Stimulated activated CD4-positive, alpha-beta T cell treated with anti-CD3 and anti-CD28 coated beads, Interleukin-4, amount 100 ng/mL, for 48 hours (primary cell): ENCODE measurements at places on chromosomes 1 and 21.
A peak's percentile ranks its signal among the peaks of the same experiment; 100 is the strongest.

- DNase-seq, result no peak
These were observed 474.0 kb downstream of the LTN1 start for GRCh38 chr21:28518630-28519029.

DNA sequence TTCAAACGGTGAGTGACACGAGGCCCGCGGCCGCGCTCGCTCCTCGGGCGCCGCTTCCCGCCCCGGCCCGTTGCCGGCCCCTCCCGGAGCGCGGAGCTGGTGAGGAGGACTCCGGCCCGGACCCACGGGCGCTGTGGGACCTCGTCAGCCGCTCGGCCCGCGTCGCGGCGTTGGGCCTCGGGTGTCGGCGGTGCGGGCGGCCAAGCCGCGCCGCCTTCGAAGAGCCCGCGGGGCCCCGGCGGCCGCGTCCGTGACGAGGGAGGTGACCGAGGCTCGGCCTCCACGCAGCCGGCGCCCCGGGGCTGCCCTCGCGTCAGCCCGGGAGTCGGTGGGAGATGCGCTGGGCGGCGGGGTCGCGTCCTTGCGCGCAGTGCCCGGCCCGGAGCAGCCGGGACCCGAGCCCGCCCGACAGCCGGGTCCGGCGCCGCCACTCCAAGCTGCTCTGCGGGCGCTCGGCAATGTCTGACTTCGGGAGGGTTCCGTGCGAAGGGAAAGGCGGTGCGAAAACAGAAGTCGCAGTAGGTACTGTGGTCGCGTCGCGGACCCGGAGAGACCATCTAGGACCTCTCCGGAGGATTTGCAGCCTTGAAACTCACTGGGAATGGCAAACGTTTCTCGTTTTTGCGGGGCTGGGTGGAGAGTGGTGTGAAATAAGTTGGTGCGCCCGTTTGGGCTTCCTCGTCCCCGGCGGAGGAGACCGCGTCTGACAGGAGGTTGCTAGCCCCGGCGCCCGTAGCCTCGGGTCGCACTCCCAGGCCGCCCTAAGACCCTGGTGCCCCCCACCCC lies 829 bp downstream of the SPEN start:
- peak; percentile 32 for DNase-seq

GRCh38 chr1:36851595-36851994 lies 182.7 kb downstream of the GRIK3 start:
- no peak for DNase-seq

- DNase-seq, result no peak
These were observed 3.7 kb upstream of the DIPK1A start for GRCh38 chr1:92964998-92965397.

- no peak for DNase-seq
These were observed 37.0 kb downstream of the CCDC185 start for GRCh38 chr1:223430236-223430635.

DNA sequence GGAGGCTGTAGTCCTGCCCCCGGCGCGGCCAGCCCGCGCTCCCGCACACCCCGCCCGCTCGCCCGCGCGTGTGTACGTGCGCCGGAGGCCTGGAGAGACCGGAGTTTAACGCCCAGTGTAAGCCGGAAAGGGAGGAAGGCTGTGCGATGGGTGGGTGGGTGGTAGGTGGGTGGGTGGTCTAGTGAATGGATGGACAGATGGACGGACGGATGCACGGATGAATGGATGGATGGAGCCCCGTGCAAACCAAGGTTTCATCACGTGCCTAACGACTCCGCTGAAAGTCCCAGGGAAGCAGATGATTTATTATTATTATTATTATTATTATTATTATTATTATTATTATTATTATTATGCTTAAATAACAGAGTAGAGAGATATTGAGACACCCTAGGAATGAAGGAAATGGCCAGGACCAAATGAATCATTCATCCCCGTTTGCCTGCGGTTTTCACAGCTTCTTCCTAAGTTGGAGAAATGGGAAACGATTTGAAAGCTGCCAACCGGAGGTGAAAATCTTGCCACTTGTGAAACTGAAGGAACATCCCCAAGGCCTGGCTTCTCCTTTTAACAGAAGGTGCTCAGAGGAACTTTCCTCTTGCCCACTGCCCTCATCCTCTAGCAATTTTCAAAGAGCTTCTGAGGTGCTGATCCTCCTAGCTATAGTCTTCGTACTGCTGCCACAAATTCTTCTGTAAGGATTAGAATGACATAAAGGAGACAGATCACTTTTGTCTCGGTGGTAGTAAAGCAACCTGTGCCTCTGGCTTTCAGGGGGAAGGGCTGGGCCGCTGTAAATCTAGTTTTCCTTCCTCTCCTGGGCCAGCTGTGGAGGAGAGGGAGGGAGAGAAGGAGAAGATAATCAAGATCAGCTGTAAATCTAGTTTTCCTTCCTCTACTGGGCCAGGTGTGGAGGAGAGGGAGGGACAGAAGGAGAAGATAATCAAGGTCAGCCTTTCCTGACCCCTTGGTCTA lies 648 bp upstream of the RGS7 start:
- DNase-seq, result no peak

DNA sequence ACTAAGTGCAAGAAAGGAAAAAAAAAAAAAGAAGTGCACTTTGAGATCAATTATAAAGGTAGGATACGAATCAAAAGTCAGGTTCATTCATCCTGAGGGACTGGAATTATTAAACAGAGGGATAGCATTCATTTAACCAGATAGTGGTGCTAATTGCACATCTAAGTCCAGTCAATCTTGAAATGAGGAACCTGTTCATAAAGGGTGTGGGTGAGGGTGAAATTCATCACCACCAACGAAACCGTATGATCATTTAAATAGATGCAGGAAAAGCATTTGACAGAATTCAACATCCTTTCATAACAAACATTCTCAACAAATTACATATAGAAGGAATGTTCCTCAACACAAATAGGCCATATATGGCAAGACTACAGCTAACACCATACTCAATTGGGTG lies 5.6 kb downstream of the CTSS start:
- DNase-seq, result no peak

GRCh38 chr1:38576241-38576640 lies 283.3 kb downstream of the RRAGC start:
- no peak for DNase-seq

DNA sequence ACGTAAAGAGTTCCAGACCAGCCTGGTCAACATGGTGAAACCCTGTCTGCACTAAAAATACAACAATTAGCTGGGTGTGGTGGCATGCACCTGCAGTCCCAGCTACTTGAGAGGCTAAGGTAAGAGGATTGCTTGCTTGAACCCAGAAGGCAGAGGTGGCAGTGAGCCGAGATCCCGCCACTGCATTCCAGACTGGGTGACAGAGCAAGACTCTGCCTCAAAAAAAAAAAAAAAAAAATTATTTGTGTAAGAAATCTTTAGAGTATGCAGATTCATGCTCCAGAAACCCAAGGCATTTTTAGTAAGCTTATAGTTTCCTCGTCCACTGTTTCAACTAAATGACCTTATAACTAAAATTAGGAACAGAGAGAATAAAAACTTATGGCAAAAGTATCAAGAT lies 51.3 kb downstream of the ABL2 start:
- no peak for DNase-seq

DNA sequence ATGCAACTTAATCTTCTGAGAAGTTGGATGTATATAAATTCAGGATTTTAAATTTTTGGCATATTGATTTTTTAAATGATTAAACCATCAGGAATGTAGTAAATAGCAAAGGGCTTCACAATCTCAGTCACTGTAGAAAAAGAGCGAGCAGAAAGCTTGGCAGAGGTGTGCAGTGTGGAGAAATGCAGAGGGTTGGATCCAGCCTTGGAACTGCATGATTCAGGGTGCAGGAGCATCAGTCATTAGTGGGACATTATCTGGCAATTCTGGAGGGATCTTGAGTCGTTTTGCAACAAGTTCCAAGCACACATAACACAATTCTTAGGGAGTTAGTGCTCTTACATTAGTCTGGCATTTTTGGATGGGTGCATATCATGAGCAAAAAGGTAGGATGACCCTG lies 267.9 kb downstream of the PLA2G4A start:
- no peak for DNase-seq

DNA sequence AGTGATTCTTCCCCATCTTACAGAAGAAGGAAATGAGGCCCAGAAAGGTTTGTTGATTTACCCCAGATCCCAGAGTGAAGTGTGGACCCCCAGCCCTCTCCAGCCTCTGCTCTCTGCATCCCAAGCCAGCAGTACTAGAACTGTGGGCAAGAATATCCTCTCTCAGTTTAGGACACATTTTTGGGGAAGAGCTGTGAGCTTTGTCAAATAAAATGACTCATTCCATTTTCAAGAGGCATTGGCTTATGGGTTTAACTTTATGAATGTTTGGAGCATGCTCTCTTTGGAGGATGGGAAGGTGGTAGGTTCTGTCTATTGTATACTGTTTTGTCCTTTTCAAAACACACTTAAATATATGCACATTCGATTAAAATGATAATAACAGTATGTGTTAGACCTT lies 70.6 kb upstream of the CNTN2 start:
- DNase-seq, result no peak

GRCh38 chr1:239098400-239099037 lies 287.8 kb upstream of the CHRM3 start:
- DNase-seq, result no peak

DNA sequence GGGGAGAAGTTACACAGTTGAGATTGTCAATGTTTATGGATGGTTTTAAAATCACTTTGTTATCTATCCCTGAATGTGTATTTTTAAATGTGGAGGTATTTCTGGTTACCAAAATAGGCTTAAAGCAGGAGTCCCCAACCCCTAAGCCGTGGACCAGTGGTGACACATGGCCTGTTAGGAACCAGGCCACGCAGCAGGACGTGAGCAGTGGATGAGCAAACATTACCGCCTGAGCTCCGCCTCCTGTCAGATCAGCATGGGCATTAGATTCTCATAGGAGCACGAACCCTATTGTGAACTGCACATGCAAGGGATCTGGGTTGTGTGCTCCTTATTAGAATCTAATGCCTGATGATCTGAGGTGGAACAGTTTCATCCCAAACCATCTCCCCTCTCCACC lies 151.6 kb downstream of the GALNT2 start:
- DNase-seq, result no peak

DNA sequence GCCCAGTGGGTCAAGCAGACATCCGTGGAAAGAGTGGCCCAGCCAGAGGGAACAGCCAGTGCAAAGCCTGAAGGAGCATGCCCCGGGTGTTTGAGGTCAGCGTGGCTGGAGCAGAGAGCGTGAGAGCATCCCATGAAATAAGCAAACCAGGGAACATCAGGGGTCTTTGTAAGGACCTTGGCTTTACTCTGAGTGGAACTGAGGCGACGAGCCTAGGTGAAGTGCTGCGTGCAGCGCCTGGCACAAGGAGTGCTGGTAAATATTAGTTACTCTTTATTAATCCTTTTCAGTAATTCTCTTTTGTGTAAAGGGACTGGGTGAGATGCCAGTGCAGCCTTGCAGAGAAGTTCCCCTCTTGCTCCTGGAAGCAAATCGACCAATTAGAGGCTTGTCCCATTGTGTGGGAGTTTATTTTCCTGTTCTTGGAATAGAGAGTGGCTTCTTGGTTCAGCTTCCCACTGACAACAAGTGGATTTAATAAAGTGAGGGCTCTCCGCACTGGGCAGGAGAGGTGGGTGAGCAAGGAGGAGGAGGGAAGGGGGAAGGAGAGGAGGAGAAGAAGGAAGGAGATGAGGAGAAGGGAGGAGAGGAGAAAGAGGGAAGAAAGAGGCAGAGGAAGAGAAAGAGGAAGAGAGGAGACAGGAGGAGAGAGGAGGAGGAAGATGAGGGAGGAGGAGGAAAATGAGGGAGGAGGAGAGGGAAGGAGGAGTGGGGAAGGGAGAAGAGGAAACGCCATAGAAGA lies 37.6 kb upstream of the DISP3 start:
- DNase-seq, result no peak

DNA sequence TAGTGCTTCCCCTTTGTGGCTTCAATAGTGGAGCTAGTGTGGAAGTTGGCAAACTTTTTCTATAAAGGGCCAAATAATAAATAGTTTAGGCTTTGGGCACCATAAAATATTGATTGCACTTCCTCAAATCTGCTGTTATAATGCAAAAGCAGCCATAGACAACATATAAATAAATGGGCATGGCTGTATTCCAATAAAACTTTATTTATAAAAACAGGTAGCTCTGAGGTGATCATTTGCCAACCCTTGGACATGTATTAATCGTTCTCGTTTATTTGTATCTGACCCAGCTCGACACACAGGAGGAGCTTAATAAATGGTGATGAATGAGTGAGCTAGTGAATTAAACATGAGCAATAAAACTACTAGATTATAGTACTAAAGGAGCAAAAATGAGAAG lies 13.3 kb downstream of the KAZN start:
- DNase-seq, result no peak

DNA sequence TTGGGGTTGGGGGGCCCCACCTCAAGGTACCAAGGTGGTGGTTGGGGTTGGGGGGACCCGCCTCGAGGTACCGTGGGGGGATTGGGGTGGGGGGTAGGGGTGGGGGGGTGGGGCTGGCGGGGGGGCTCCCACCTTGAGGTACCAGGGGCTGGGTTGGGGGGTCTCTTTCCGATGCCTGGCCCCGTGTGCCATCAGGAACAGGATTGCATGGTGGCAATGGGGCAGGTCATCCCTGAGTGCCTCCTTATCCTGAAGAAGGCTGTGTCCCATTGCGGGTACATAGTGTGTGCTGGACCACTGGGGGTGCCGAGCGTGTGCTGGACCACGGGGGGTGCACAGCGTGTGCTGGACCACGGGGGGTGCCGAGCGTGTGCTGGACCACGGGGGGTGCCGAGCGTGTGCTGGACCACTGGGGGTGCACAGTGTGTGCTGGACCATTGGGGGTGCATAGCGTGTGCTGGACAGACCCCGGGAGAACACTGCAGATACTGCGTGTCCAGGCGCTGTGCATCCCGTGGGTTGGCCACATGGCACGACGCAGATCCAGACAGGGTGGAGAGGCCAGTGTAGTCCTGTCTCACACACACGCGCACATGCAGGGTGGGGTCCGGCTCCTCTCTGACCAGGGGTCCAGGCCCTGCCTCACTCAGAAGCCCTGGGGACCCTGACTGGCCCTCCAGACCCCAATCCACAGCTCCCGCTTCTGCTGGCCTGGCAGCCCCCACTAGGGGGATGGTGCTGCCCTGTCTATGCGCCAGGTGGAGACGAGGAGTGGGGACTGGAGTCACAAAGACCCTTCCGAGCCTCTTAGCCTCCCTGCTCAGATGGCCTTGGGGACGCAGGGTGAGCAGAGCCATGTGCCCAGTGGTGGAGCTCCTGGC lies 4.2 kb downstream of the SCNN1D start:
- no peak for DNase-seq

GRCh38 chr1:172180501-172181285 lies 239.8 kb upstream of the C1orf105 start:
- DNase-seq, result peak; percentile 38

DNA sequence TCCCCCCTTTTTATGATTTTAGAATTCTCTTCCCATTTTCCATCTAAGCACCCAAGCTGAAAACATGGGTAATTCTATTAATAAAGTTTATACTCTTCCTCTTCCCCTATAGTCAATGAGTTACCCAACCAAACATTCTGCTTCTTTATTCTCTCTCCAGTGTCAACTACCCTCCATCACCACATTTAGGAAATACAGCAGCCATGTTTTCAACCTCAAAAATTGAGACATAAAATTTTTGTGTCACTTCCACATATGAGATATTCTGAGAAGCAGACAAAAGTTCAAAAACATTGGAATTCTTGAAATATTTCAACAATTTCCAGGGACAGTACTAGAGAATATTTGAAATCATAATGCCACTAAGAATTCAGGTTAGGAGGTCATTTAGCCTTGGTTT lies 64.8 kb upstream of the ATP1A1 start:
- no peak for DNase-seq

GRCh38 chr21:14405962-14406361 lies 23.0 kb upstream of the HSPA13 start:
- DNase-seq, result no peak

GRCh38 chr1:86546787-86547221 lies at the start of gene CLCA4:
Gene CLCA4 (plus strand): TSS chr1:86547078. CDS start chr1:86547120, 42 bp downstream.
- DNase-seq, result no peak

- DNase-seq, result no peak
These were observed 54.2 kb upstream of the SSBP3 start for GRCh38 chr1:54460351-54460750.

GRCh38 chr1:185467122-185467521 lies 150.1 kb upstream of the IVNS1ABP start:
- no peak for DNase-seq
